Stimulated activated CD4-positive, alpha-beta T cell treated with anti-CD3 and anti-CD28 coated beads, TNF-alpha, amount 100 ng/mL, for 1 hour (primary cell): ENCODE measurements at places on chromosomes 1 and 21.

GRCh38 chr1:156746728-156747631, 4.5 kb downstream of the HDGF start:
- no peak for DNase-seq

DNA sequence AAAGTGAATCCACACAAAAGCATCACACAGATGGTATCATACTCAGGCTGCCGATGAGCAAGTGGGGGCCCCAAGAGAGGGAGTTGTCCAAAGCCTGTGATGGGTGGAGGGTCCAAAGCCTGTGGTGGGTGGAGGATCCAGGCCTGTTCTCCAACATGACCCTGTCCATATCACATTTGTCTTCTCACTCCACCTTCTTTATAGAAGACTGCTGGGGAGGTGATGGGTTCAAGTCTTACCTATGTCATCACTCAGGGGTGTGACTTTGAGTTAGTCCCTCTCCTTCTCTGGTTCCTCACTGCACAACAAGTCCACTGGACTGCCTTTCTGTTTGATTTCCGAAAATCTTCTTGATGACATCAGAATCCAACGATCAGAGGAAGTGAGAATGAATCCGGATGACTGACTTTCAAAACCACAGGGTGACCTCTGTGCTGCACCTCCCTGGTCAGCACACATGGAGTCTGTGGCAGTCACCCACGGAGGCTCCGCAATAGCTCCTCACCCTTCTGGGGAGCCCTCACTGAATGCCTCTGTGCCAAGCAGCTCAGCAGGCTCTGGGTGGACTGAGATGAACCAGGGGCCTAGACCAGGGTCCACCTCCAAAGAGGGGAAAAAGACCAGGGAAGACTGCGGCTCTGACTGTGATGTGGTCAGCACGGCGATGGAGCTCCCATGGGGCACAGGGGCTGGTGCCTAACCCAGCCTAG, 166.8 kb downstream of the HIVEP3 start:
- DNase-seq: no peak

DNA sequence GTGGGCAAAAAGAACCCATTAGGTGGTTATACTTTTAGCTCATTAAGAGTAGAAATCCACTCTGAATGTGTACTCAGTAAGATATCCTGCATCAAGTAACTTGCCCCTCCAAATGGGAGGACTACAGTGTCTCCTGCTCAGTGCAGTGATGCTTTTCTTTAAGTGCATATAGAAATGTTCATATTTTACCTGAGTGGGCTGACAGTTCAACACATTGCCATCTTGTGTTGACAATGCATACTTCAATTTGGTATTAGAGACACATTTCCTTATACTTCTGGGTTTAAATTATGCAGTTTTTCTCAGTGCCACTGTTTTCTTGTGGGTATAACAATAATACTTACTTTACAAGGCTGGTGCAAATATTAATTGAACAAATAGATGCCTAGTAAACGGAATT, 318.6 kb upstream of the TMPRSS15 start:
- no peak for DNase-seq

DNA sequence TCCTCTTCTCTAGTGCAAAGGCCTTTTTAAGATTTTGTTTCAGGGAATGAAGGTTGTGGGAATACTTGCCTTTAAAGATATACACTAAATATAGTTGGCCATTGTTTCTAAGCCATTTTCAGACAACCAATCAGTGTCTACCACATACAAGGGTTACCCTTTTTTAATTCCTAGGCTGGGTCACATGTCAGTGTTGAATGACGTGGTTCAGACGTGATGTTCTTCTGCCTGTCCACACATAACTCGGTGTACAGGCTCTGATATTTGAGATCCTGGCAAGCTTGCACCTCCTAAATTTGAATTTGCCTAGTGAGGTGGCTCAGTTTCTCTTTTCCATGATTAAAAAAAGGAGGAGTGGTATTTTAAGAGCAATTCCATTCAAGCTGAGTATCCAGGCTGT, 38.8 kb downstream of the DTL start:
- DNase-seq: no peak

- DNase-seq: no peak
These were observed 17.8 kb upstream of the MRPS6 start for GRCh38 chr21:34055615-34056014.

GRCh38 chr1:219383281-219383680, 209.6 kb downstream of the LYPLAL1 start:
- no peak for DNase-seq

DNA sequence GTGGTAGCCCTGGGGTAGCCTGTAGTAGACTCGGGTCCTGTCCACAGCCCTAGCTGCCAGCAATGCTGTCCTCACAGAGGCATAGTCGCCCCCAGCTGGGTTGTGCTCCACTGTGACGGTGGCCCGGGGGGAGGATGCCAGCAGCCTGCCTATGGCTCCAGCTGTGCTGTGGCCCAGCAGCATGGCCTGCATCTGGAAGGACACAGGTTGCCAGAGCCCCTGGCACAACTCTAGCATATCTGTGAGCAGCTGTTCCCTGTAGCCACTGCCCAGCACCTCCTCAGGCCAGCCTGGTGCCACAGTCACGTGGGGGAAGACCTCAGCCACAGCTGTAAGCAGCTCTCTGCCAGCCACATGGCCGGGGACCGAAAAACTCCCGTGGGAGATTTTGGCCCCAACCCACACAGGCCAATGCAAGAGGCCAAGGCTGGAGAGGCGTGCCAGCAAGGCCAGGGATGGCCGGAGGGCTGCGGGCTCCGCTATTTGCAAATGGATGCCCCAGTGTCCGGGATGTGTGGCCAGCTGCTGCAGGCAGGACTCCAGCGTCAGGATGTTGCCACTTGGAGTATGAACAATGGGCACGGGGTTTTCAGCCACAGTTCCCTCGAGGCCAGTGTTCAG, 13.9 kb downstream of the FAM151A start:
- DNase-seq: no peak

- no peak for DNase-seq
These were observed 523.3 kb upstream of the RGS18 start for GRCh38 chr1:191634801-191635508.

DNA sequence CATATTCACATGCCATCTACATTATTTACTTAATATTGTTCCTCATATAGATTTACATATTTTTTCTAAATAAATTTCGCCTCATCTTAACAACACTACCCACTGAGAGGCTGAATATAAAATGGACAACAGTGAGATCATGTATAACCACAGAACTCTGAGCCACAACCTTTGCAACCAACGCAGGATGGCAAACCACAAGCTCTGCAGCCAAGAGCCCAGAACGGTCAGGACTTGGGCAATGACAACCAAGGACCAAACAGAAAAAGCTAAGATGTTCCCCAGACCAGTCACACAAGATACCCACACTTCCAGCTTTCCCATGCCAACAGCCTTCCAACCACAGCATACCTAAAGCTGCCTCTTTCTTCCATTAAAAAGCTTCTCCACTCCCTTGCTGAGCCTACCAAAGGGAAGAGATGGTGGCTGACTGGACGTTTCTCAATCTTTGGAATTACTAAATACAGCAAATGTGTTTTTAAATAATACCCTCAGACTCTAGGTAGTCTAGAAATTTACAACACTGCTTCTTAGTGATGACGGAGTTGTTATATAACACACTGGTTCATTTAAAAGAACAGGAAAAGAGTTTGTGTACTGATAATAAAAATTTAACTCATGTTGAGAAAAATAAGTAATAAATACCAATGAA, 117.9 kb downstream of the AKT3 start:
- no peak for DNase-seq

GRCh38 chr1:119702384-119702783, 9.3 kb upstream of the PHGDH start:
- DNase-seq: no peak

- DNase-seq: no peak
These were observed 12.7 kb downstream of the TNNT2 start for GRCh38 chr1:201364808-201365105.

DNA sequence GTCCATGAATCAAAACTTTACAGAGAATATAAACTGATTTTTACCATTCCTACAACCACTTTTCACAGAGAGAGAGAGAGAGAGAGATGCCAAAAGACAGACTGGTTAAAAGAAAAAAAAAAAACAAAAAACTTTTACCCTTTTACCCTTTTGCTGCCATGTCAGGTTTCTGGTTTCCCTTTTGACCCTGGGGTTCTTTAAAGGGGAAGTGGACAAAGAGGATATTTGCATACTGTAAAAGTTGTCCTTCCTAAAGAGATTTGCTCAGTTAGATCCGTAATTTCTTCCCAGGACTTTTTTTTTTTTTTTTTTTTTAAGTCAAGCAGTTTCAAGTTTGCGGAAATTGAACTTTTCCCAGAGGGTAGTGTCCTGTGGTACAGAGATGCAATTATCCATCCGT, 287.8 kb upstream of the RGS18 start:
- DNase-seq: no peak

DNA sequence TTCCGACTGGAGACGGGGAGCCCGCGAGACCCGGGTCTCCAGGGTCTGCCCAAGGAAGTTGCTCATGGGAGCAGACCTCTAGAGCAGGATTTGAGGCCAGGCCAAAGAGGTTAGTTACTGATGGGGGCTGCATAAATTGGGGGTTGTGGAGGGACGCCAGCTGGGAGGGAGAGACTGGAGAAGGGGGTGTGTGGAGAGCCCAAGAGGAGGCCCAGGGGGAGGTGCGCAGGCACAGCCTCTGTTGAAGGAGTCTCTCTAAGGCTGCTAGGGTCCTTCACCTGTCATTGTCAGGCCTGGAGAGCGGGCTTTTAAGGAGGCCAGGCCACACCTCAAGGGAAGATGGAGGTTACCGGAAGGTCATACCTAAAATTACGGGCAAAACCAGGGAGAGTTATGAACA, 363 bp downstream of the PLA2G5 start:
- no peak for DNase-seq

- DNase-seq: no peak
These were observed 38.8 kb upstream of the VAMP3 start for GRCh38 chr1:7732331-7732730.

DNA sequence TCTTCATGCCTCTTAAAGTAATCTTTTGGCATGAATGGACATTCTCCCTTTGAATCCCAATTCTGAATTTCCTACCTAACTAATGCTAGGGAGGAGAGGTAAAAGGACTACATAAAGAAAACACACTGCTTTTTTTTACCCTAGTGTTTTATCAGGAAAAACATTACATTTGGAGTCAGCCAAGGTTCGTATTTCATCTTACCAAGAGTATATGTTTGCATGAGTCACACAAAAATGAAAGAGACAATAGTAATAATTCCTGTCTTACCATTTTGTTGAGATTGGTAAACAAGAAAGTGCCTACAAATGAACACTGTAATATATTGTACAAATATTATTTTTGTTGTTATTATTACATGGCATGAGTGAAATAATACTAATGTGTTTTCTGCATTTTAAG, 112.9 kb upstream of the WARS2 start:
- DNase-seq: no peak

DNA sequence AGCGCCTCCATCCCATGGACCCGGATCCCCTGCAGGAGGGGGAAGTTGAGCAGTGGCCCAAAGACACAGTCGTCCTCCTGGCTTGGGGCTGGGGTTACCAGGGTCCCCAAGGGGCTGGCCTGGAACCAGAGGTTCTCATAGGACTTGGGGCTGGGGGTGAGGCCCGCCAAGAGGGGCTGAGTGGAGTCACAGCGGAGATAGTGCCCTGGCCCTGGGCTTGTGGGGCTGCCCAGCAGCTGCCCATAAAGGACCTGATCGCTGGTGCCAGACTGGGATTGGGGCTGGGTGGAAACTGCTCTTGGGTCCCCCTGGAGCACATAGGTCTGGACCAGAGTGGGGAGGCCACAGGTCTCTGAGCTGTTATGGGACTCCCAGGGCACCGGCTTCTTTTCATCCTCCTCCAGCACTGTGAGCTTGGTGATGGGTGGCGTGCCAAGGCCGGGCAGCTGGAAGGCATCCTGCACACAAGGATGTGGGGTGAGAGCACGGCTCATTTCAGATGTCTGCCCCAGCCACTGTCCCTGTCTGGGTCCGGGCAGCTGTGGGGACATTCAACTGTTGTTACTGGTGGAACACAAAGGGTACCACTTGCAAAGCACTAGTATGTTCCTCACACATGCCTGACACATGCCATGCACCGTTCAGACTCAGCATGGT, 2.3 kb upstream of the MRPS15 start:
- DNase-seq: no peak

DNA sequence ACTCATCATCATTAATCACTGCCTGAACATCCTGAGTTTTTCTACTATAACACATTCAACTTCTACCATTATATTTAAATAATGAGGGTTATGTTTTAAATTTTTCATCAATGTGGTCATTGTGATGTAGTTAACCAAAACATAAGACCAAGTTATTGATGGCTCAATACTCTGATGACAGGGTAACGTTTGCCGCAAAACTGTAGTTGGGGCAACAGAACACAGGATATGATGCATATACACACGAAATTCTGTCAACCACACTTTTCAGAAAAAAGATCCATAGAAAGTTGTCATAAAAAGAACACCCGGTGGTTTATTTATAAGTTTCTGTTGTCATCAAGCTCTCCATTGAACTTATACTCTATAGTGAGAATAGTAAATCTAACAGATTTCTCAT, 121.7 kb upstream of the COL11A1 start:
- no peak for DNase-seq

DNA sequence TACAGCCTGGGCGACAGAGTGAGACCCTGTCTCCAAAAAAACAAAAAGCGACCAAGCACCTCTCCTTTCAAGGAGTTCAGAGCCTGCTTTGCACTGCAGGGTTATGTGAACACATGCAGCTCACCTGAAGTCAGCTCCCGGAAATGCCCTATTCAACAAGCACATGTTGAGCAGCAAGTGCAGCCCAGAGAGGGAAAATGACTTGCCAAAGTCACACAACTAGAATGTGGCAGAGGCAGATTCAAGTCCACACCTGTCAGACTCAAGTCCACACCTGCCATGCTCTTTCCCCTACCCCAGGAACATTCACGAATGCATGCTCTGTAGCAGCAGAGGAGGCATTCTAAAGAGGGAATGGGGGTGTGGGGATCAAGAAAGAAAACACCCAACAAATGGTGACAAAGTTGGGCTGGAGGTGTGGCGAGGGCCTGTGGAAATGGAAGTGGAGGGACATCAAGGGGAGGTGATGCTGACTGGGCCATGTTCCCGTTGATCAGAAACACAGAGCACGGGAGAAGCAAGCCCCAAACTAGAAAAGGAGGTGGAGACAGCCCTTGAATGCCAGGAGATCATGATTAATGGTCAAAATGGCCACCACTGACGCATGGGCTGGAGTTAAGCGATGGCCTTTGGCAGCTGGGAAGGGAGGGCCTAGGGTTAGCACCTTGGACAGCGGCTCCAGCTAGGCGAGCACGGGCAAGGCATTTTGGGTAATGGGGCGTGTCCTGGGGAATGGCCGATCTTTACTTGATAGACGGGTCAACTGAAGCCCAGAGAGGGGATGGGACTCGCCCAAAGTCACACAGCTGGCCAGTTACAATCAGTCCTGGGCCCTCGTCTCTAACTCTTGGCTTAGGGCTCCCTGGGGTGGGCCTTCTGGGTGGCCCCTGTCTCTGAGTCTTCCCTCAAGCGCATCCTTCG, 21.5 kb downstream of the RAP1GAP start:
- no peak for DNase-seq

DNA sequence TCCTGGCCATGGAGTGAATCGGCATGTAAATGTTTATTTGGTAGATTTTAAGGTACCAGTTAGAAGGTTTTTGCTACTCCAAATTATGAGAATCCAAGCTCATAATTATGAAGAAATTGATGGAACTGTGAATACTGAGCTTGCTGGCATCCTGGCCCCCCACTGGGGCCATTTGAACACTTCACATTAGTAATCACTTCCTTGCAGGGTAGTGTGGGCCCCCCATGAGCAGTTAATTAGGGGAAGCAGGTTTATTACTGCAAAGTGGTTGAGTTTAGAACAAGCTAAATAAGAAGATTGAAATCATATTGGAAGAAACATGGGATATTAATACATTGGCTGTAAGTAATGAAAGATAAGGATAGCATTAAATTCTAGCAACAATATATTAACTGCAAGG, 86.7 kb downstream of the S1PR1 start:
- DNase-seq: no peak

- no peak for DNase-seq
These were observed 357.7 kb downstream of the TTLL7 start for GRCh38 chr1:83641206-83641658.
